CD4-positive, alpha-beta T cell treated with Interleukin-17A for 1 hour (primary cell): ENCODE measurements at places on chromosomes 5 and 9.

GRCh38 chr9:16794871-16795639, 75.4 kb downstream of the BNC2 start:
- no peak for DNase-seq

DNA sequence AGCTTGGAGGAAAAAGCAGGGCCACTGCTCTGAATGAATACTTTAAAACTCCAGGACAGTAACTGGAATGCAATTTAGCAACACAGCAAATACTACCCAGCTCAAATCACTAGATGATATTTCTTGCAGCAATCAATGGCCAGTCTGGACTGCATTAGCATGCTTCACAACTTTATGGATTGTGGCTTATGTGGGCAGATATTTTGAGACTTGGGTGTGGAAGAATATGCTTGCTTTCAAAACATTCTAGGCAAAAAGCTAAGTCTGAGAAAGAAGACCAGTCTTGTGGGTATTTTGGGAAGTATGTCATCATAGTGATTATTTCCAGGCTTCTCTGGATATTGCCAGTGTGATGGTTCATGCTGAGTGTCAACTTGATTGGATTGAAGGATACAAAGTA, 3.1 kb downstream of the RANBP3L start:
- no peak for DNase-seq

GRCh38 chr9:33041432-33042188, 16.5 kb downstream of the DNAJA1 start:
- peak; percentile 56 for DNase-seq

GRCh38 chr5:45205403-45205961, 396.7 kb downstream of the MRPS30 start:
- DNase-seq, result no peak

DNA sequence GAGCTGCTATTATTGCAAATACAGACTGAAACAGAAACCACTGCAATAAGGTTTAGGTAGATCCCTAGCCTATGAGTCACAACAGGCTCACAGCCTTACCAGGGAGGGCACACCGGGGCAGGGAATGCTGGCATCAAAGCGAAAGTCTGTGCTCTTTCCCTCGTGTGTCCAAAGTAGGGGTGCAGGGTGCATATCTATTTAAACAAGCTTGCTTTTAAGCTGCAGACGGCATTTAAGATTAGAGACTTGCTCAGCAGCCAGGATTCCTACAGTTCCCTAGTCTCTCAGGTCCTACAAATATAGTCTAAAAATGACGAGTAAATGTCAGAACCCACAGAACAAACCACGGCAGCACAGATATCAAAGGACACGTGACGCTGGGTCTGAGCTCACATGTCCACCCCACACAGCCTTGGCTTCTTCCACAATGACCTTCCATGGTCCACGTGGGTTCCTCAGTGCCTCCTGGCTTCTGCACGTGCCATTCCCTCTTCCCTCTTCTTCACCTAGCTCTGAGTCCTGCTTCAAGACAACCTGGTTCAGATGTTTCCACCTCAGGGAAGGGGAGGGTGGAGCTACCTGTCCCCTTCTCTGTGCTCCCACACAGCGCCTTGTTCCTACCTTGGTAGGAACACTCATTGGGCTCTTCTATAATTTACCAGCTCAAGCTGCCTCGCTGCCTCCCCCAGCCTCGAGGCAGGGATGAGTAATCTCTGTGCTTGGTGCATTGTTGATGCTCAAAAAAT, 193.2 kb downstream of the MAPKAP1 start:
- peak; percentile 18 for DNase-seq

DNA sequence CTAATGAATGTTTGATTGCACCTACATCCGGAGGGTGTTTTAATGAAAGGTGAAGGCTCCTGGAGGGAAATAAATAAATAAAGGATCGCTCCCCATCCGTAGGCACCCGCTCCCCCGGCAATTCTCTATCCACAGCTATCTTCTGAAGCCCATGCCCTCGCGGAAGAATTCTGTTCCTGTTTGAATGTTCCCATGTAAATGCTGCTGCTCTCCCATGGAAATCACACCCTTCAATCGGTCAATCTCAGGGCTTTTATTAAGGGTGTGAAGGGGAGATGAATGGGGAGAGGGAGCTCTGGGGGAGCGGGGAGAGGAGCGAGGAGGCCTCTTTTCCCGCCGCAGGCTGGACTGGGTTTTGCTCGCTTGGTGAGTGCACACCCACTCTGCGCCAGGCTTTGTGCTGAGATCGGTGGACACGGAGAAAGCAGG, 21.1 kb upstream of the ARAP3 start:
- DNase-seq, result no peak

- no peak for DNase-seq
Measured at GRCh38 chr5:139642891-139643871, 5.0 kb upstream of the CXXC5 start.

- DNase-seq, result no peak
Measured at GRCh38 chr9:86836797-86837196, 110.5 kb downstream of the GAS1 start.

DNA sequence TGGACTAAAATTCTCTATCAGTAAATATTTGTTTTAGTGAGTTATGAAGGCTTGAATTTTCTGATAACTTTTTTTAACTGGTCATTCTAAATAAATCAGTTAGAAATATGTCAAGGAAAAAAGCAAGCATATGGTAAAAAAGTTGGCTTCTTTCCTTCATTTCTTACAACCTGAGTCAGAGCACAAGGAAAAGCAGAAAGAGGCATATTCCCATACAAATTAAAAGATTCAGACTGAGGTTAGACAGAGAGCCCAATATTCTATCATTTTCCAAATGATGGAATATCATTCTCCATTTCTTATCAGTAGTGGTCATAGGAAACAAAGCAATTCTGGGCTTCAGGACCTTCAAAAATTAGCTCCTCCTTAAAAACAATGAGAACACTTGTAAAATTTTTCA, 732.1 kb downstream of the MAT2B start:
- DNase-seq, result no peak

GRCh38 chr5:64822320-64822719, 53.6 kb downstream of the CWC27 start:
- no peak for DNase-seq

DNA sequence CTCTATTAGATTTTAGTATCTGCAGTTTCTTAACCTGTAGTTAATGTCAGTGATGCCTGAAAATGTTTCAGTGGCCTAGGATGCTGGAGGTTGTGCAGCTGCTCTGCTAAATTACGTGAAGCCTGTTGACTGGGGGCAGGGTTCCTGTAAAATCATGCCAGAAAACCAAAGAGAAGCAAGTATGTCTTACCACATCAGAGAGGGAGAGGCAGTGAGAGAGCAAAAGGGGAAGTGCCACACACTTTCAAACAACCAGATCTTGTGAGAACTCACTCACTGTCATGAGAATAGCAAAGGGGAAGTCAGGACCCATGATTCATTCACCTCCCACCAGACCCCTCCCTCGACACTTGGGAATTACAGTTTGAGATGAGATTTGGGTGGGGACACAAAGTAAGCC, 83.9 kb upstream of the CYLC2 start:
- DNase-seq, result no peak

DNA sequence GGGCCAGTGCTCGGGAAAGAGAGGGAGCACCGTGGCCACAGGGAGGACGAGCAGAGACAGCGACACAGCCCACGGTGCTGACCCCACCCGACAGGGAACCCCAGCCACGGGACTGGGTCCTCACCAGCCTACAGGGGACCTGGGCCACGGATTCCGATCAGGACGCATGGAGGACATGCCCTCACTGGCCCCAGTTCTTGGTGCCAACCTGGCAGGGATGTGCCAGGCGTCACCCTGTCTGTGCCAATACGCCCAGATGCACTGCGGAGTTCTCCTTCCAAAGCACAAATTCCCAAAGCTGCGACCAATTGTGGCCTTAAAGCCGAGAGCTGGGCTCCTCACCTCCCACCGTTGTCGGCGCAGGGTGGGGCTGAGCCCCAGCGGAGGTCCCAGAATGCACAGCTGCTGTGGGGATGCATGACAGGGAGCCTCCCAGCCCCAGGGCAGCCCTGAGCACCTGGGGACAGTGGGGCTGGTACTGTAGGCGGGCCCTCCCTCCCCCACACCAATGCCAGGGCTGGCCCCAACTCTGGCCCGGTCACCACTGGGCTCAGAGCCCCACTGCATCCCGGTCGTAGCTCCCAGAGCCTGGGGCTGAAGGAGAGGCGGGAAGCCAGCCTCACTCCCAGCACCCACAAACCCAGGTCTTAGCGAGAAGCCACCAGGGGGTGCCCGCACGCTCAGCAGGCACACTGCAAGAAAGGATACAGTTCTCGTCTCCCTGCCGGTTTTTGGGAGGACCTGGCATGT, 44.2 kb downstream of the NKD2 start:
- DNase-seq, result no peak

DNA sequence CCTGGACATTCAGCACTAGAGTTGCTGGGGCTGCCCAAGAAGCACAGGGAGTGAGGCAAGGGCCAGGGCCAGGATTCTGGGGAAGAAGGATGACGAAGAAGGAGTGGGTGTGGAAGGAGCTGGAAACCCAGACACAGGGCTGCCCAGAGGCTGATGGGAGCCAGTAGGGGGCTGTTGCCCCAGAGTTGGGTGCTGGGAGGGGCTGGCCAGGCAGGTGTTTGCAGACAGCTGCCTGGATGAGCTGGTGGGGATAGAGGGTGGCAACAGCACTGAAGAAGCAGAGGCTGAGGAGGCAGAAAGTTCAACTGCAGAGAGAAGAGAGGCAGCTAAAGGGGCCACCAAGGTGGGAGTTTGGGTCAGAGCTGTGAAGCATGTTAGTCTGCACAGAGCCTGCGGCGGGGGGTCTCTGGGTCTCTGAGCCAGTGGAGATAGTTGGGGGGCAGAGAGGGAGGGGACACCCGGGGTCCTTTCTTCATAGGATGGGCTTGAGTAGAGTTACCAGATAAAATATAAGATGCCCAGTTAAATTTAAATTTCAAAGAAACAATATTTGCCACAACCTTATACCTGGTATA, 2.5 kb upstream of the AQP7 start:
- DNase-seq, result no peak

GRCh38 chr9:121225240-121225639, 23.6 kb upstream of the RAB14 start:
- DNase-seq, result no peak

- DNase-seq, result no peak
Measured at GRCh38 chr9:16611001-16611400, 259.5 kb downstream of the BNC2 start.

DNA sequence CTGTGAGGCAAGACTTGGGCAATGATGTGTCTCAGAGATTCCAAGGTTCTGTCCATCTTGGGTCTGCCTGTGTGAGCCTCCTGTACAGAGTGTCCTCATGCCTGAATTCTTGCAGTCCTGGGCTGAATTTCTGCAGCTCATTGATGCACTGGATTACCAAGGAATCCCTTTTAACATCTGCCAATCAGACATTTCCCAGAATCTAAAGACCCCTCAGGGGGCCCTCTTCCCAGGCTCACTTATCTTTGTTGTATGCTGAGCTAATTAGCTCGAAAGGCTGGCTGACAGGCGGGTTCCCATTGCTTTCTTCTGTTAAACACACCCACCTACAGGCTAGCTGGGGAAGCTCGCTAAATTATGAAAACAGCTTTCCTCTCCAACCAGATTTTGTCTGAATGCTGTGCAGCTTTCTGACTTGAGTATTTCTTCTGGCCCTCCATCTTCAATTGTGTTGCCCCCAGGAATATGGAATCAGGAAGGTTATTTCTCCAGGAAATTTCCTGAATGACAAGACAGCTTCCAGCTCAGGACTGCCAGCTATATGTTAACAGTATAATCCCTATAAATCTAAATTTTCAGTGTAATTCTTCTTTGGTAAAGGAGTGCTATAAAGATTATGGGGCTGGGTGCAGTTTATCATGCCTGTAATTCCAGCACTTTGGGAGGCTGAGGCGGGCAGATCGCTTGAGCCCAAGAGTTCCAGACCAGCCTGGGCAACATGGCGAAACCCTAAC, at the start of gene LIX1:
Gene LIX1 (minus strand): TSS at position 91 of the 734 bp plus-strand sequence. CDS start 35 bp downstream, at position 56.
- peak; percentile 43 for DNase-seq
